NCI-H69 (cell line): ENCODE measurements at places on chromosomes 5 and 9.

DNA sequence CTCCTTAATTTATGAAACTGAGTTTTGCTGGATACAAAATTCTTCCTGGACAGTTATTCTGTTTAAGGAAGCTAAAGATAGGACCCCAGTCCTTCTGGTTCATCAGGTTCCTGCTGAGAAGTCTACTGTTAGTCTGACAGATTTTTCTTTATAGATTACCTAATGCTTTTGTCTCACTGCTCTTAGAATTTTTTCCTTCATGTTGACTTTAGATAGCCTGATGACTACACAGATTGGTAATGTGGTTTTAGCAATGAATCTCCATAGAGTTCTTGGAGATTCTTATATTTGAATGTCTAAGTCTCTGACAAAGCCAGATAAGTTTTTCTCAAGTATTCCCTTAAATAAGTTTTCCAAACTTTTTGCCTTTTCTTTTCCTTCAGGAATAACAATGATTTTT is 419.7 kb downstream of the CDH10 start:
- DNase-seq: peak; percentile 18

- DNase-seq: peak; percentile 81
Measured at GRCh38 chr9:91948597-91949391, 1.2 kb downstream of the ROR2 start.

DNA sequence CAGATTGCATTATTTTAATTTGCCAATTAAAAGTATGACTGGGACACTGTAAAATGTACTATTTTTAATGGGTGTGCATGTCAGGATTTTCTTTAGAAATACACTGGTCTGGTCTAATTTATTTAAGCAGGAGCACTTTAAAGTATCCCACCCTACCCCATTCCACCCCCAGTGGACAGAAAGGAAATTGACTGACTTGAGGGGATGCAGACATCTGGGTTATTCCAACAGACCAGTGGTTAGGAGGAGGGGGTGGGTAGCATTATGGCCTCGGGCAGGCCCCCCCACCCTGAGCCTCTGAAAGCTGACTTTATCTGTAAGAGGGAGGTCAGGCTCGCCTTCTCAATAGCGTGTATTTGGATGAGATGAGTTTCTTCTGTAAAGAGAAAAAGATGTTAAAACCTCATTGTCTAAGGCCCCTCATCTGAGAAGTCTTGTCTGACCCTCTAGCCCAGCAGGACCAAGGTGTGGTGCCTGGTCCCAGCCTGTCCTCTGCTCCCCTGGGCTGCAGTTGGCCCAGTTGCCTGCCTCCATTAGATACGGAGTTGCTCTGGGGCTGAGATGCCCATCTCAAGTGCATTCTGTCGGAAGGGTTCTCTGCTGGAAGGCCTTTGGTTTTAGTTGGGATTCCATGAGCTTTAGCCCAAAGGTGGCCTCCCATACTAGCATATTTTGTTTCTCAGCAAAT is 4.4 kb downstream of the HNRNPAB start:
- DNase-seq: no peak

DNA sequence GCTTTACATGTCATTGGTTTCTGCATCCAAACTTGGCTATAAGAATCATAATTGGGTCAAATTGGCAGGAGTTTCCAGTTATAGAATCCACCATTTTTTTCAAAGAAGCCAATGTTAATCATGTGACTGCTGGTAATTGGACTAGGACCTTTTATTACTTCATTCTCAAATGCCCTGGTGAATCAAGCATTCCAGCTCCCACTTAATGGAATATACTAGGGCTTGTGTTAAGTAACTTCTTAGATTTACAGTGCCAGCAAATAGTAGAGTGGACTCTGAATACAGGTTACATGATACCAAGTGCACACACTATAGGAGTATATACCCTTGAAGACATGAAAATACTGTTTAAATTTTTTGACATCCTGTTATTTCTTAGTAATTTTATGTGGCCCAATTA is 96.7 kb downstream of the NUDT12 start:
- no peak for DNase-seq

- peak; percentile 63 for DNase-seq
Measured at GRCh38 chr9:137295238-137295811, 6.7 kb downstream of the NRARP start.

- DNase-seq: no peak
Measured at GRCh38 chr9:132087438-132088030, 7.9 kb upstream of the MED27 start.

DNA sequence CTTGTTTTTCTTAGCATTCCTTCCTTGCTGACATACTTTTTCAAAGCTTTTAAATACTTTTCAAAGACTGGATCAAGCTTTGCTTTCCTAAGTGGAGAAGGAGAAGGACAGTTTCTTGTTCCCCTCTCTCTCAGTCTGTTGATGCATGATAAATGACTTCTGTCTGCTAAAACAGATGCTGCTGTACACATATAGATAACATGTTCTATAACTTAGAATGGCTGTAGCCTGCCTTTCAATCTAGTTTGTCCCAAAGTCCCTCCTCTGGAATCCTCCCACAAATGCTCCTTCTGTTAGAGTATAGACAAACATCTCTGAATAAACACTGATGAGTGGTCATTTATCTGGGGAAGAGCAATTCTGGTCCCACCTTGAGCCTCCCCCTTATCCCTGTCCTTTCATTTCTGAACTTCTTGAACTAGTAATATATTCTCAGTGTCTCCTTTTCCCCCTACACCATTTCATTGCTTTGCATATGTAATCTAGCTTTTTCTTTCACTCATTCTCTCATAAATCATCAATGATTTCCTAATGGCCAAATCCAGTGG is 5.4 kb upstream of the HEMGN start:
- DNase-seq: no peak

- peak; percentile 50 for DNase-seq
Measured at GRCh38 chr5:122310889-122311288, 1.1 kb upstream of the SNCAIP start.

- no peak for DNase-seq
Measured at GRCh38 chr5:78252715-78253114, 41.8 kb downstream of the AP3B1 start.
